ENCODE measurements at places on chromosomes 12 and 14.

- DNase-seq = no peak
These were observed 24.2 kb upstream of the P2RX7 start for GRCh38 chr12:121108492-121108891.

DNA sequence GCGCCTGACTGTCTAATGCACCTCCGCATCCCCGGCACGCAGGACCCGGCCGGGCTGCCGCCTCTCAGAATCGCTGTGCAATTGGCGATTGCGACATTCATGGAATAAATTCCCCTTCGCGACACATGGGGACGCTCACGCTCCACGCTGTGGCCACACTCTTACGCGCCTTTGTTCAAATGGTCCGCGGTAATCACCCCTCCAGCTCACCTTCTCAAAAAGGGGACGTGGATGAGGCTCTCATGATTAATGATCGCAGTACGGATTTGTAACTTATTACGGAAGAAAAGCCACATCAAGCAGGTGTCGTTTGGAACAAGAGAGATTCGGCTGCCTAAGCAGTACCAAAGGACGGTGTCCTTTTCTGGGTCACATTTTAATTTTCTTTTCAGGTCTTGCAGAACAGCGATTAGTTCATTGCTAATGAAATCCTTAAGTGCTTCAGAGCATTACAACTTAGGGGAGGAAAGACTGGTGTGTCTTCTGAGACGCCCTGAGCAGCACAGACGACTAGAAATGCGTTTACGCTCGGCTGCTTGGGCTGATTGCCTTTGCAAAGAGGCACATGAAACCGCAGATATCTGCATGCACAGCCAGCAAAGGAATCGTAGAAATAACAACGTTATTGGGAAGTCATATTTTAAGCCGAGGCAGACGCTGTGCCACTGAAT is 37.3 kb upstream of the ADGRD1 start:
- DNase-seq = peak; percentile 47

DNA sequence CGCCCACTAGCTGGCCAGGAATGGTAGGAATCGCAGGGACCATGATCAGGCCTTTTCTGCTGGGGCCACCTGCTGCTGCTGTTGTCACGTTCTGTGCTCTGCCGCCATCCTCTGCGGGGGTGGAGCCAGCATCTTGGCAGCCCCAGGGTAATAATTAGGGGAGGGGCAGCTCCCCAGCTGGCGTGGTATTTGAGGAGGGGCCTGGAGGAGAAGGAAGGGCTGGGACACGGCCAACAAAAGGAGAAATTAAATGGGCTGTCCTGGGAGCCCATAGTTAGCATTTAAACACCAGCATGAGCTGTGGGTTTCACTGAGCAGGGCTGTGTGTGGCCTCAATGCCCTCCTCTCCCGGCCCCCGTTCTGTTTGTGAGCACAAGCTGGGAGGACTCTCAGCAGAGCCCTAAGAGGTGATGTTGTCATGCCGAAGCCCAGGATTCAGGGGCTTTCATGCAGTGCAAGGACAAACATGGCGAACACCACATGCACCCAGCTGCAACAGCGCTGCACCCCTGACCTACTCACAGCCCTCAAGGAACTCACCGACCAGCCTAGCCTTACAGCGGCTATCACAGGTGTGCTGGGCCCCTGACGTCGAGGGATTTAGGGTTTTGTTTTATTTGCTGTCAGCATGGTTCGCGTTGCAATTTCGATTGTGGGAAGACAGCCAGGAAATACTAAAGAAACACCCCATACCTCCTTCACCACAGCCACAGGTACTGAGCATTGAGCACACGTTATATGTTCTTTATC is 324.3 kb downstream of the CACNA1C start:
- no peak for DNase-seq

- peak; percentile 72 for DNase-seq
These were observed 43.4 kb upstream of the CFAP54 start for GRCh38 chr12:96445691-96446583.

DNA sequence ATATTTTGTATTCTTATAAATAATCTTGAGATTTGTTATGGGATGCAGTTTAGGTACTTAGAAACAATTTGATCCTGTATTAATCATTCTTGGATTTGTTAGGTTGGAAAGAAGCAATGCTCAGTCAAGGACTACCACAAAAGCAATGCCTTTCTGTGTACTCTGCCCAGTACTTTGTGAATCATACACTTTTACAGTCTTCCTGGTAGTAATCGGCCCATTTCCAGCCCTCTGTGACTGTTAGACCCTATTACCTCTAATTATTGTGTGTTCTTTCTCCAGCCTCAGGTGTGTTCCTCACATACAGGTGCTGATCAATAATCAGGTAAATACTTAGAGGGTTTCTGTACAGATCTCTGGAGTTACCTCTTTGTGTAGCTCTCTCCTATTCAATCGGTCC is 609.0 kb downstream of the KCNH5 start:
- DNase-seq = no peak

DNA sequence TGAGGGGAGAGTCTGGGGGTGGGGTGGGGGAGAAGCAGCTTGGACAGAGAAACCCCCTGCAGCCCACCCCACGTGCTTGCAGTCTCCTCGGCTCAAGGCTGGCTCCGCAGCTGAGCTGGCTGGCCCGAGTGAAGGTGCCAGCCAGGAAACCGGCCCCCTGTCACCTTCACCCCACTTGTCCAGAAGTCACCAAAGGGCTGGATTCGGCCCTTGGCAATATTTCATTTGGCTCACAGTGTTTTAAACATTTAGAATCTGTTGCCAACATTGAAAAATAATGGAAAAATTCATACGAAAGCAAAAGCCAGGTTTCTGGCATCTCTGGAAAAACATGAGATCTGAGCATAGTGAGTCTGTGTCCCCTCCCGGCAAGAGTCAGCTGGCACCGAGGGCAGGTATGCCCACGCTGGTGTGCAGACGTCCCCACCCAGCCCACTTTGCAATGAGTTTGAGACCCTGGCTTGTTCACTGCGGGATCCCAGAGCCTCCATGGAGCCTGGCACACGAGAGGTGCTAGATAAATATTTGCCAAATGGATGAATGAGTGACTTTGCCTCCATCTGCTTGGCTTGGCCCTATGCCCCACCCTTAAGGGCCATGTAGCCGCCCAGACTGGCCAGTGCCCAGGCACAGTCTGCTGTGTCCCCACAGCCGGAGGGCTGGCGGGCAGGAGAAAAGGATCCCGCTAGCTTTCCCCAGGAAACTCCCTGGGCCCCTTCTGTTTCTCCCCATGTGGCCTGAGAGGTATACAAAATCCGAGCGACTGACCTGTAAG is 18.2 kb downstream of the MSI1 start:
- no peak for DNase-seq

- DNase-seq = no peak
These were observed 25.6 kb upstream of the ARID2 start for GRCh38 chr12:45703942-45704341.

DNA sequence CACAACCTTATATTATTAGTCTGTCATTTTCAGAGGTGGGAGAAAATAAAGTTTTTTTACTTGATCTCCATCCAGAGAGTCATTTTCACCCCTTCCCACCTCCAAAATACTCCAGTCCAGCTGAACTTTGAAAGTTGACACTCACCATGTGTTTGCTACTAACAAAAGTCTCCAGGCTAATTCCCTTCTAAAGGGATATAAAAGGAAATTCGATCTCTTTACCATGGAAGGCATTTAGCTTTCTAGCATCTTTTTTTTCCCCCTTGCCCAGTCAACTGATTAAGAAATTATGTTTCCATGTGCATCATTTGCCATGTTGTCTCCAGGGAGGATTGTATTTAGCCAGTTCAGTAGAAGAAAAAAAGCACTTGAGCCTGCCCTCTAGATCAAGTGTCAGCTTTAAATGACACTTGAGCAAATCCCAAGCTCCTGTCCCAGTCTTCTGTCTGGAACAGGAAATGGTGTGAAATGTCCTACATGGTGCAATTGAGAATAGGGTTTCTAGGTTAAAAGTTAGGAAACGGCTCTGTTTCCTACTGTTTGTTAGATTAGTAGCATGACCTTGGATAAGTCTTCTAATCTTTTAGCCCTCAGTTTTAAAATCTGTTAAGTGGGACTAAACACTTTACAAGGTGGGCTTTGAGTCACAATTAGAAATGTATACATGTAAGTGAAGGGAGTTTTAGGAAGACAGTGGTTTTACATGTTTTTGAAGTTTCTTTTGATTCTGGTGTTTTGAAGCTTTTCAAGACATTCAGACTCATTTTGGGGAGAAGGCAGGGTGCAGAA is 67.2 kb downstream of the GNS start:
- DNase-seq = no peak

- no peak for DNase-seq
These were observed 51.1 kb upstream of the VRK1 start for GRCh38 chr14:96746101-96746500.

DNA sequence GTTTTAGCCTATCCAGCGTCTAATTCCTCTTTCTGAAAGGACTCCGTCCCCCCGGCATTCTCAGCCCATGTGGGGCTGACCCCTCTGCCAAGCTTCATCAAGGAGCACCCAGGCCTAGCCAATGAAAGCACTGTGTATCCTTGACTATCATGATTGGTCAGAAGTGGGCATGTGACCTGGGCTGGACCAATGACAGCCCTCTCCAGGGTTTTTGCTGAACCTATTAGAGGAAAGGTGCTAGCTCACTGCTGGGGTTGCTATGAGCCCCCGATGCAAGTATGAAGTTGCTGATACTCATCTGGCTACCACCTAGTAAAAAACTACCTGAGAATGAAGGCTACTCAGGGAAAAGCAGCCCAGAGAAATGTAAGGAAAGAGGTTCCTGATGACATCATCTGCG is 68.1 kb downstream of the LRRC74A start:
- DNase-seq = no peak

- no peak for DNase-seq
These were observed 57.2 kb upstream of the FICD start for GRCh38 chr12:108457734-108458361.

GRCh38 chr12:5187136-5187535 is 143.5 kb downstream of the KCNA5 start:
- no peak for DNase-seq

DNA sequence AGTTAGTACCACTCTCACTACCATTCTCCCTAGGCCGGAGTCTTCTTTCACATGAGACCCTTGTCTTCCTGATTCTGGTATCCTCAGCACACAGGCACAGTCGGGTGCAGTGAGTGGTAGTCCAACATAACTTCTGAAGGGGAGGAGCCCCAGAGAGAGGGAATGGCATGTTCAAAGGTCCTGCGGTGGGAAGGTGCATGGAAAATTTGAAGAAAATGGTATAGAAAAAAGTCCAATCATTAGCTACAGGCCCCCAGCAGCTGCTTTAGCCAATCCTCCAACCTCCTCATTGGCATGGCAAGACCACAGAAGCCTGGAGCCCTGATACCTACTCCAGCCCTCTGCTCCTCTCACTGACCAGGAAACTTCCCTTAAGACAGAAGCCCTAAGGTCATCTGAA is 96.6 kb downstream of the ZFP36L1 start:
- no peak for DNase-seq

DNA sequence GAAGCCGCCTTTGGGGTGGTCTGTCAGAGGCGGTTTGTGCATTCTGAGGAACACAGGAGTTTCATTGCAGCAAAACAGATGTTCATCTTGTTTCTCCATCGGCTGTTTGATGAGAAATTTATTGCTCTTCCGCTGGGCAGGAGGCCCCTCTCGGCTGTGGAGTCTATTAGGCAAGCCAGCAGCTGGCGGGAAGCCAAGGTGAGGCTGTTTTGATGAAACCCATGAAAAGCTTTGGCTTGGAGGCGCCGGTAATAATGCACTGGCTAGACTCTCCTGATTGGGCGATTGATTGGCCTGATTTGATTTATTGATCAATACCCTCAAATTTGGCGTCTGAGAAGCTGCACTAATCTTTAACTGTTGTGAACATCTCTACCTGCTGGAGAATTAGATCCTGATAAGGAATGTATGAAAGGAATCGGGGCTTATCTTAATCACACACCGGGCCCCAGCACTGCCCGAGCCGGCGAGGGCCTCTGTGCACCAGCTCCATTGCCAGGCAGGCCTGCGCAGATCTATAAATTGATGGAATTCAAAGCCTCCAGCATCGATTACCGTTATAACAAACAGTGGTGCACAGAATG is 187.7 kb downstream of the PHETA1 start:
- DNase-seq = peak; percentile 39

GRCh38 chr14:100566119-100566518 is 21.1 kb downstream of the BEGAIN start:
- DNase-seq = no peak

DNA sequence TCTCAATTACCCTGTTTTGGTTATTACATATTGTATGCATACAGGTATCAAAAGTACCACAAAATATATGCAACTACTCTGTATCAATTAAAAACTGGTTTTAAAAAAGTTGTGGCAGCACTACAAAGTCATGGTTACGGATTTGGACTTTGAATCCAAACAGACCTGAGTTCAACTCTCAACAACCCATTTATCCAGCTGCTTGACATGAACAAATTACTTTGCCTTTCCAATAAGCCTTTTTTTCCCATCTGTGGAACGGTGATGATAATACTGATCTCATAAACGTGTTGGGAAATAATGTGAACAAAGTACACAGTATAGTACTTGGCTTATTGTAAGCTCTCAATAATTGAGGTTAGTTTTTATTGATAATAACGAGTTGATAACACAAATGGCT is 85.0 kb downstream of the MNAT1 start:
- no peak for DNase-seq

DNA sequence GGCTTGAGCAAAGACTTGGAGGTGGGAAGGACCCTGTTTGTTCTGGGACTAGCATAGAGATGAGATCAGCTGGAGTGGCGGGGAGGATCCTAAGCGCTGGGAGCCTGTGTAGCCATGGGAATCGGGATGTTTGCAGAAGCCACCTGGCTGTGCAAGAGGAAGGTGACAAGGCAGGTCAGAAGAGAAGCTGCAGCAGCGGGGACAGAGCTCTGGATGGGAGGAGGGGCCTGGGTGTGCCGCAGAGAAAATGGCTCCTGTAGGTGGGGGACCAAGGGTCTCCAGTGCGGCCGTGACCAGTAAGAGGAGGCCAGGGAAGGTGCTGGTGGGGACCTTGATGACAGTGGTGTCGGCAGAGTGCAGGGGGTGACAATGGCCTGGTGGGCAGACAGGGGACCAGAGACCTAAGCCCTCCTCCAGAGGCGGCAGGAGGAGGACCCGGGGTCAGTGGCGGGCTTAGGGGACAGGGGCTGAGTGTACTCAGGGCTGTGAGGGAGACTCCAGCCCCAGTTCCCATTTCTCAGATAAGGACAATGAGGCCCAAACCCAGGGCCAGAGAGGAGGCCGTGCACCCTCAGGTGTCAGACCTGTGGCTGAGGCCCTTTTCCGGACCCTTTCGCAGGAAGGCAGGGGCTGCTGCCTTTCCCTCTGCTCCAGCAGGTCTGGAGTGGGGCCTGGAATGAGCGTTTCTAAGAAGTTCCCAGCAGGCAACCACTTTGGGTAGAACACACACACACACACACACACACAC is 206.6 kb upstream of the RTL1 start:
- DNase-seq = no peak

- peak; percentile 57 for DNase-seq
These were observed 620 bp downstream of the YBX3 start for GRCh38 chr12:10722502-10722904.

GRCh38 chr14:64680714-64681065 is 23.5 kb upstream of the PLEKHG3 start:
- no peak for DNase-seq

Data from hematopoietic multipotent progenitor cell treated with erythropoietin and hydrocortisone succinate and interleukin-3 and kit ligand, for 8 days (in vitro differentiated cells).